IPS-NIHi11 (cell line): ENCODE measurements at places on chromosomes 5 and 9.

DNA sequence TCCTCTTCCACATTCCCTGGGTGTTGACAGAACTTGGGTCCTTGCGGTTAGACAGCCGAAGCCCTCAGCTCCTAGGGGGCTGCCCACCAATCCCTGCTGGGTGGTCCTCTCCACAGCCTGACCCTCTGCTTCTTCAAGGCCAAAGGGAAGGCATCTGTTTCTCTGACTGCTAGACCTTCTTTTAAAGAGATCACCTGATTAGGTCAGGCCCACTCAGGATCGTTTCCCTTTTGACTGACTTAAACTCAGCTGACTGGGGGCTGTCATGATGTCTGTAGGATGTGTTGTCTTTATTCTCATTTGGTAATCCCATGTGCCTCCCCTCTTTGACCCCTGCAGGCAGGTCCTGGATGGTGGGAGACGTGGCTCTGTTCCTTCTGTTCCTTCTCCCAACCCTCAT is 207.5 kb downstream of the PAX5 start:
- no peak for DNase-seq

DNA sequence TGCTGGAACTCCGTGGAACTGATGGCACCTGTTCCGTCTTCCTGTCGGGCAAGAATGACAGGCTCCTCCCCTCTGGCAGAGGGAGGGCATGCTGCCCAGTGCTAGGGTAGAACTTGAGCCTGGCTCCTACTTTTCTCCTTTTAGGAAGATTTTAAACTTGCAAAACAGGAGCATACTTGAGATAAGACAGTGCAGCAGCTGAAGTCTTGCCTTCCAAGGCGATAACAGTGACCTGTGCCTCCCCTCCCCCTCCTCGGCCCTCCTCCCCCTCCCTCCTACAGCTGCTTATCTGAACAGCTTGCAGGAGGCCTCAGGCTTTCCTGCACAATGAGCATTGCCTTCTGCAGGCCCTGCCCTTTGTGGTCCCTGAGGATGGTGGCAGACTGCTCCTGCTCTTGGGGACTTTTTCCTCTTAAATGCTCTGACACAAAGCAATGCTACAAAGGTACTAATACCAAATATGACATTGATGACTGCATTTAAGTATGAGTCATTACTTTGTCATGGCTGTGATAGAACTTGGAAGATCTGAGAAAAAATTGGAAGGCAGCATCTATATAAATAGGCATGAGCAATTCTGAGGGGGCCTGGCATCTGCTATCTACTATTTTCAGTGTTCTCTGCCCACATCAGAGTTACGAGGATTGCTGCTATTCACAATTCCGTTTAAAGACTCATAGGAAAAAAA is 2.0 kb downstream of the GADD45G start:
- DNase-seq: peak; percentile 57

DNA sequence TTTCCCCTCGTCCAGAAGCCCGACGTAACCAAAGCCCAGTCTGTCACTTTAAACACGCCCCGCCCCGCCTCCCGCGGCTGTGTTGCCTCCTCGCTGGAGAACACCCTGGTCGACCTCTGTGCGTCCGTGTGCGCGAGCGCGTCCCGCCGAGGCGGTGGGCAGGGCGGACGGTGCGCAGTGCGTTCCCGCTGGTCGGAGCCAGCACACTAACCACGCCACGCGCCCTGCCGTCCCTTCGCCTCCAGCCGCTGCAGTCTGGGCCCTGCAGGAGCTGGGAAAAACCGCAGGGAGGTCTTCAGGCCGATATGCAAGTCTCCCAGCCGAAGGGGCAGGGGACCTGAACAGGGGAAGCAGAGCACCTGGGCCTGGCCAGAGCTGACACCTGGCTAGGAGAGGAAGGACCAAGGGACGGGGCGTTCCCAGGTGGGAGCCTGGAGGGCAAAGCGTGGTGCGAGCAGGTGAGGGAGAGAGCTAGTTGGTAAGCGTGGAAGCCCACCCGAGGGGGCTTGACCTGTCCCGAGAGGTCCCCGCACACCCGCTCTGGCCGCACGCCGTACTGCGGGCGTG is 1.3 kb upstream of the PHPT1 start:
- DNase-seq: no peak

DNA sequence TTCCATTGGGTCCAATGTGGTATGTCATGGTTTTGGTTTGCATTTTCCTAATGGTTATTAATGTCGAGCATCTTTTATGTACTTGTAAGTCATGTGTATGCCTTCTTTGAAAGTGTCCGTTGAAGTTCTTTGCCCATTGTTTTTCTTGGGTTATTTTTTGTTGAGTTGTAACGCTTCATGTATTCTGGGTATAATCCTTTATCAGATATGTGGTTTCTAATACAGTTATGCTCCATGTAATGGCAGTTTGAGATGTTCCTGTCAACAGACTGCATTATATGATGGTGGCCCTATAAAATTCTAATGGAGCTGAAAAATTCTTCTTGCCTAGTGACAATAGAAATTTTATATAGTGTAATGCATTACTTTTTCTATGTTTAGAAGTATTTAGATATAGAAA is 17.2 kb downstream of the RIC1 start:
- DNase-seq: no peak

- no peak for DNase-seq
Observed at GRCh38 chr5:126595486-126596083, 566 bp upstream of the ALDH7A1 start.

- no peak for DNase-seq
Observed at GRCh38 chr5:120690621-120691407, 226.7 kb downstream of the PRR16 start.

DNA sequence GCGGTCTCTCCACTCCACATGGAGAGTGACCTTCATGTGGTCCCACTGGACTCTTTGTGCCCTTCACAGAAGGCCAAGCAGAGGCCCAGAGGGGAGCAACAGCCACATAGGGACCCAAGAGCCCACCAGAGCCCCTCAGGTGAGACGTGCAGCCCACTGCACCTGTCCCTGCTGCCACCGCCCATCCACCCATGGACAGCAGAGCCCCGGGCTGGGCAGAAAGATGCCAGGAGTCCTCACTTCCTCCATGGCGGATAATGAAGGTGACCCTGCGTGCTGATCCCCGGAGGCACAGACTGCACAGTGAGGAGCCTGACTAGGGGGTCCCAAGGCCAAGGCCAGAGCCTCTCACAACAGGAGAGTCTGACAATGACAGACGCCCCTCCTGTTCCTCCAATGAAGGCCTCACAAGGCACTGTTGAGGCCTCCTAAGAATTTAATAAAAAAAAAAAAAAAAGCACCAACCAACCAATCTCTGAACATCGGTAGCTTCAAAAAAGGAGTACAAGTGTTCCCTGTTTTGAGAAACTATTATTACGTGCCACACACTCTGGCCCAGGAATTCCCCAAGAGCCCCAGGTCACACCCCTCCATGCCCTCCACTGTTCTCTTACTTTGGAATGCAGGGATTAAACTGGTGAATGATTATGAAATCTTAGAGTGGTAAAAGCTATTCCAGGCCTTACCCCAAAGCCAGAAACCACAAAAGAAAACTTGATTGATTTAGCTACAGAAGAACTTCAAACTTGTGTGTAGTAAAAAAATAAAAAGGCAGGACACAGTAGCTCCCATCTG is 2.8 kb upstream of the PPP1R26 start:
- DNase-seq: no peak

- DNase-seq: no peak
Observed at GRCh38 chr9:19665146-19665863, 123.5 kb downstream of the SLC24A2 start.

DNA sequence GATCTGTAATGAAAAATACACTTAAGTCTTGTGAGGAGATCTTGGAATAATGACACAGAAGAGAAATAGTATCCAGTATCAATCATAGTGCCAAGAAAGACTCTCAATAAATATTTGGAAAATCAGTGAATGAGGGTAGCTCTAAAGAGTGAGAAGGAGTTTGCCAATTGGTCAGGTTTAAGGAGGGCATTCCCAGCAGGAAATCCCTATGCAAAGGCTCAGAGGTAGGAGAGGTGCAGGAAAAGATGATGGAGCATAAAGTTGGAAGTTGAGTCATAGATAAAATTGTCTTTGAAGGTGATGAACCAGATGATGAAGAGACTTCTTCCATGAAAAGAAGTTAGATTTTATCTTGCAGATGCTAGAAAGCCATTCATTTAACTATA is 27.8 kb downstream of the TNPO1 start:
- DNase-seq: no peak

DNA sequence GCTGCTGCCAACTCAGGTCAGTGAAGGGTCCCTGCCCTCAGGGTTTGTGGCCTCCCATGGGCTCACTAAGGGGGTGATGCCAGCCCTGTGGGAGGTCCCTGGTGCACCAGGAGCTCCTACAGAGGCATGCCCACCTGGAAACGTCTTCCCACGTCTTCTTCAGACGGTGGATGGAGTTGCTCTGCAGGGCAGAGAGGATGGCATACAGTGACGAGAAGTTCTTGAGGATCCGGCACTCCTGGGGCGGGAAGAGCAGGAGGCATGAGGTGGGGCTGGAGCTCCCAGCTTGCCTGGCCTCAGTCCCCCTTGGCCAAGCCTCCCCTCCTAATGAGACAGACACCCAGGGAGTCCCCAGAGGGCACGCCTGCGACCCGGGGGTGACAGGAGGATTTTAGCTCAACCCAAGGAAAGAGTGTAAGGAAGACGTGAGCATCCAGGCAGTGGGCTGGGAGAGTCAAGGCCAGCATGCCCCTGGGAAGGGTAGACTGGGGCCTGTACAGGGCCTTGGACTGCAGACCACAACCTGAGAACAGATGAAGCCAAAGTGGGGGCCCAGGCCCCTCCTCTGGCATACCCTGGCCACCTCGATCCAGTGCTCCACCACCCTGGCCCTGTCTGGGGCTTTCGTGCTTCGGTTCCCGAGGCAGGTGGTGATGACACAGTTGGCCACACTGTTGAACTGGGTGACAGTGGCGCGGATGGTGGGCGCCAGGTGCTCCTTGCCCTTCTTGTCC is 14.4 kb downstream of the RALGDS start:
- DNase-seq: no peak

- DNase-seq: no peak
Observed at GRCh38 chr5:127426661-127427060, 90.8 kb upstream of the PRRC1 start.

DNA sequence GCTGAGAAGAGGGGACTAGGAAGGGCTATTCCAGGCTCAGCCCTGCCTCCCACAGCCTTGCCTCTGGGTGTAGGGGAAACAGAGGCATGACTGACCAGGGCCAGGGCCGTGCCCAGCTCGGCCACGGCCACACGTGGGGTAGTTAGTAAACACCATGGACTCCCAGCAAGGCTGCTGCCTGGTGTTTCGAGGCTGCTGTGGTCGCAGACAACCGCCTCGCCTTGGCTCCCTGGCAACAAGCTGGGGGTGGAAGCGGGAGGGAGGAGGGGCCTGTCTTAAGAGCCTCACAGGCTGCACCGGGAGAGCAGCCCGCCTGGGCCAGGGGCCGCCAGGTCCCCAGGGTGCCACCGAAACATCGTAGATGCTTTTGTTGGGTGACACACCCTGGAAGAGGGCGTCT is 90.2 kb upstream of the CACNA1B start:
- no peak for DNase-seq

- DNase-seq: peak; percentile 90
Observed at GRCh38 chr5:150778517-150779396, at the start of gene SMIM3. TSS of gene SMIM3 (plus strand) at chr5:150778757. CDS start at chr5:150795441, 16,684 bp downstream.

DNA sequence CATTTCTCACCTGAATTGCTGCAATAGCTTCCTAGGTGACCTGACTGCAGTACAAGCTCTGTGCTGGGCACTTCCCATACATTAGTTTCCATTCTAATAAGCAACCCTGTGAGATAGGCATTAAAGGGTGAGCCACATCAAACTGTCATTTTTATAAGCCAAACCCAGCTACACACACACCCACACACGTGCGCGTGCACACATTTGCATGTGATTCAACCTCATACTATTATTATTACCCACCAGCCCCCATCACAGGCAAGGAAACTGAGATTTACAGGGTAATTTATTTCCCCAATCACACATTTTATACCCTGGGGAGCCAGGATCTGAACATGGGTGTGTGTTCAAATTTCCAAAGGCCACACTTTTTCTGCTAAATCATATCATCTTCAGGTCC is 93.6 kb downstream of the TTLL11 start:
- no peak for DNase-seq

DNA sequence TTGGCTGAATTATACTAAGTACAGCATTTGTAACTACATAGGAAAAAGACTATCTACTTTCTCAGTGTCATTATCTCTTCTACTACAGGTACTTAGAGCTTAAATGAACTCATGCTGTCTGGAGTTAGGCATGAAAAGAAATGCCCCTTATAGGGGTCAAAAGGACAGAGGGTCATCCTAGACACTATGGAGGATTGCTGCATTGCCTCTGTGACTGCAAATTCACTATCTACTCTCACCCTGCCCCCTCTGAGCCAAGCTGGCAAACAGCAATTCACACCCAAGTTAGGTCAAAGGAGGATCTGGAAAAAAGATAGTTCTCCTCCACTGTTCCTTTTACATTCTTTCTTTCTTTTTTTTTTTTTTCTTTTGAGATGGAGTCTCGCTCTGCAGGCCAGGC is 36.7 kb downstream of the ANKRD31 start:
- no peak for DNase-seq

DNA sequence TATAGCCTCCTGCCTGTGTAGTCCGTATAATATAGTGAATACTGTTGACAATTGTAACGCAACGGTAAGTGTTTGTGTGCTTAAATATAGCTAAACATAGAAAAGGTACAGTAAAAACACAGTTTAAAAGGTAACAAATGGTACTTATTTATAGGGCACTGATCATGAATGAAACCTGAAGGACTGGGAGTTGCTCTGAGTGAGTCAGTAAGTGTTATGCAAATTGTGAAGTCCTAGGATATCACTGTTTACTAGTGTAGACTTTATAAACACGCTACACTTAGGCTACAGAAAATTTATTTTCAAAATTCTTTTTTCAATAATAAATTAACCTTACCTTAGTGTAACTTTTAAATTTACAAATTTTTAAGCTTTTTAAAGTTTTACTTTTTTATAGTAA is 1090.1 kb downstream of the CDH9 start:
- DNase-seq: no peak

DNA sequence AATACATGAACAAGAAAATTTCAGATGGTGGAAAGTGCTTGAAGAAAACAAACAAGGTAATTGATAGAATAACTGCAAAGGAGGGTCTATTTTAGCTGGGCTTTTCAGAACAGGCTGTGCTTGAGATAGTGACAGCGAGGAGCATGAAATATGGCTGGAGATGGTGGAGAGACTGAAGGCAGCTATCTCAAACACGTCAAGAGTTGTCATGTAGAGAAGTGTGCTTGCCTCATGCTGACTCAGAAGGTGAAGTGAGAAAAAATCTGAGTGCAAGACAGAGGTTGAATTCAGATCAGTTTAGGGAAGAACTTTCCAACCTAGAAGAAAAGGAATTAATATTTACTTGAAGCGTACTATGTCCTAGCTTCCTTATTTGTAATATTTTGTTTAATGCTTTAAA is 115.5 kb upstream of the RANBP3L start:
- no peak for DNase-seq
